LoVo (cell line): ENCODE measurements at places on chromosomes 13 and 19.
A peak's percentile ranks its signal among the peaks of the same experiment; 100 is the strongest.

- no peak for DNase-seq
These were observed 27.7 kb upstream of the HIF3A start for GRCh38 chr19:46269101-46269500.

DNA sequence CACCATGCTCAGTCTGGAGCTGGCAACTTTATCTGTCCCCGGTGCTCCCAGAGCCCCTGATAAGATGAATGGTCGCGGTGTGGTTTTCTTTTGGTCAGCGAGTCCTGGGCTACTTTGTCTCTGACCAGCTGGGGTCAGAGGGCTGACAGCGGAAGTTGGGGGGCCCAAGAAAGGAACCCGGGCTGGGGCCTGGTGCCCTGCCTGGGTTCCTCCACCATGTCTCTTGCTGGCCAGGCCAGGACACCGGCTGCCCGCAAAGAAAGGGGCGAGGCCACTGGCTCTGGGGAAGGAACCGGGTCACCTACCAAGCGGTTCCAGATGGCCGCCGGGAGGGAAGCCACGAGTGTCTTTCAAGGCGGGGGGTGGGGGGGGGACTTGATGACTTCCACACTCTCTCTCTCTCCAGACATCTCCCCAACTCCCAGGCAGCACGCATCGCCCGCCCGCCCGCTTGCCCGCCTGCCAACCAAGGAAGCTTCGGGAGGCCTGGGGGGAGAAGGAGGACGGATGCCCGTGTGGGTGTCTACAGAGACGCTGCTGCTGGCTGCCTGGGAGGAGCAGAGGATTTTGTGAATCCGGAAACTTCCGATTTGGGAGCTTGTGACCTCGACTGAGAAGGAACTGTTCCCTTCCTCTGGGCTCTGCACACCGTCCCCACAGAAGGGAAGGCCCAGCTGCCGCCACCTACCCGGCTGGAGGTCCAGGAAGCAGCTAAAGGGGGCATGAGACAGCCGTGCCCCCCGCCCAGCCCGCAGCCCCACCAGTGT, 1.1 kb downstream of the PIP5K1C start:
- DNase-seq = no peak

DNA sequence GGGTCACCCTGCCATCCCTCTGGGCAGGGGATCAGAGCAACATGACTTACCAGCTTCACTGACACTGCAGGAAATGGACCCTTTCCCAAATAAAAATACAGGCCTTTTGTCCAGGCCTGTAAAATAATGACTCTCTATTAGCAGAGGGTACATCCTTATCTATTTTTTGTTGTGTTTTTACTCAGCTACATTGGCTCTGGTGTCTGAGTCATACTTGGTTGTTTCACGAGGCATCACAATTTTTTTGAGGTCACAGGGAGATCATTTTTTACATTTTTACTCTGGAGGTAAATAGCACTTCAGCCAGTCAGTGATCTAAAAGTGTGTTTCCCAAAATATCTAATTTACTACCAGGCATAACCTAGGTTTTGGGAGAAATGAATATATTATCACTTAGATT, 6.9 kb upstream of the HTR2A start:
- DNase-seq = no peak

GRCh38 chr19:11420429-11421370, 1.6 kb upstream of the RGL3 start:
- DNase-seq = no peak

DNA sequence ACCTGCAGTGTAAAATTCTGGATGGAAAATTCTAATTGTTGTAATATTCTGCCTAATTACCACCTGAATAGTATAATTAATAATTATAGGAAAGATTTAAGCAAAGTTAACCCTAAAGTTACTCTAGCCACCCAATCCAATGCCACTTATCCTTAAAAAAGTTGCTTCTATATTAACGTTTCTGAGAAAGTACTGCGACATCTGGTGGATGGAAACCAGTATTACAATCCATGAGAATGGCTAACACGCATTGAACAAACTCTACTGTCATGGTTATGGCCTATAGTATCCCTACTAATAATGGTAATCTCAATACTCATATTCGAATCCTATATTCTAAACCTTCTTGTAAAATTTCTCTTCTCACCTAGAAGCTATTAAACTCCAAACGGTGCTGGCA, 1551.8 kb downstream of the SLITRK1 start:
- DNase-seq = peak; percentile 9

DNA sequence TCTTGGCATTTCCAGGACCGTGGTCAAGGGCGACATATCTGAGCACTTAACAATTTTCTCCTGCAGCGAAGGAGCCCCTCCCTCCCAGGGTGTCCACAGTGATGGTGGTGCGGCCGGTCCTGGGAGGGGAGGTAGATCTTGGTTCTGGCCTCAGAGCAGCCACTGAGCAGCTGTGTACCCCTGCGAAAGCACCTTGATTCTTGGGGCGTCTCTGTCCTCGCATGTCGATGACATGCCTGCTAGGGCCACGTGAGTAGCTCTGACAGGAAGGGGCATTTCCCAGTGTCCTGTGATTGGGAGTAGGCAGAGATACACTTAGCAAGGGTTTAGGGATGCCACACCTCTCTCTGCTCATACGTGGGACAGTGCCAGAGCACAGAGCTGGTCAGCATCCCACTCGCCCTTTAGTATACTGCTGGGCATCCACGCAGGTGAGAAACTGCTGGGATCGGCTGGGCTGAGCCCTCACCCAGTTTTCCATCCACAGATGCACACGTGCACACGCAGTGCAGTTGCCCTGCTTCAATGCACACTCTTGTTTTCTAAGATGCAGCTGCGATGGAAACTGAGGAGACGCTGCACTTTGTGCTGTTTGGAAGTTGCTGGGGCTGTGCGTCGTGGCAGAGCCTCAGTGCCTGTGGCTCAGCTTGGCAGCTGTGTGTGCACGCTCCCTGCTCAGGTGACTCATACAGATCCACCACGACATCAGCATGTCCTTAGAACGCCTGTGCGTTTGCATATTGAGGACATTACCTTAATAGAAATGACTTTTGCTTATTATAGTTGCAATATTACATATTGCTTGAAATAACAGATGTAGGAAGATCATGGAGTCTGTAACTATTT, 66.8 kb downstream of the TEX29 start:
- no peak for DNase-seq

DNA sequence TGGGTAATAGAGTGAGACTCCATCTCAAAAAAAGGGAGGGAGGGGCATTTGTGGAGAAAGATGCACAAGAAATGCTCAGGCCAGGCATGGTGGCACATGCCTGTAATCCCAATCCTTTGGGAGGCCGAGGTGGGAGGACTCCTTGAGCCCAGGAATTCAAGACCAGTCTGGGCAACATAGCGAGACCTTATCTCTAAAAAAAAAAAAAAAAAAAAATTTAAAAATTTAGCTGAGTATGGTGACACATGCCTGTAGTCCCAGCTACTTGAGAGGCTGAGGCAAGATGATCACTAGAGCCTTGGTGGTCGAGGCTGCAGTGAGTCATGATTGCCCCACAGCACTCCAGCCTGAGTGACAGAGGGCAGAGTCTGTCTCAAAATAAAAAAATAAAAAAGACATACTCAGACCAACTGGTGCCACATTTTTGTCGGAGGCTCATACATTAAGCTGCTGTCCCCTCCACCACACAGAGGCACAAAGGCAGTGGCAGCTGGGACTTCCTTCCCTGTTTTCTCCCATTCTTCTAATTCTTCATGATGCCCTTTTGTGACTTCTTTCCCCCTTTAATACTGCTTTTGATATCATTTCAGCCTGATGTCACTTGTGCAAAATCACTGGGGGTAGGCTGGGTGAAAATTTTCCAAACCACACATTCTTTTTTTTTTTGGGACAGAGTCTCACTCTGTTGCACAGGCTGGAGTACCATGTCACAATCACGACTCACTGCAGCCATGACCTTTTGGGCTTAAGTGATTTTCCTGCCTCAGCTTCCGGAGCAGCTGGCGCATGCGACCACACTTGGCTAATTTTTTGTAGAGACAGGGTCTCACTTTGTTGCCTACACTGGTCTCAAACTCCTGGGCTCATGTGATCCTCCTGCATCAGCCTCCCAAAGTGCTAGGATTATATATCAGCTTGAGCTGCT, 26.8 kb upstream of the CXCL17 start:
- DNase-seq = no peak

GRCh38 chr19:9848762-9849161, 13.6 kb downstream of the PIN1 start:
- no peak for DNase-seq

GRCh38 chr13:19089315-19089714, 92.3 kb downstream of the TUBA3C start:
- no peak for DNase-seq

DNA sequence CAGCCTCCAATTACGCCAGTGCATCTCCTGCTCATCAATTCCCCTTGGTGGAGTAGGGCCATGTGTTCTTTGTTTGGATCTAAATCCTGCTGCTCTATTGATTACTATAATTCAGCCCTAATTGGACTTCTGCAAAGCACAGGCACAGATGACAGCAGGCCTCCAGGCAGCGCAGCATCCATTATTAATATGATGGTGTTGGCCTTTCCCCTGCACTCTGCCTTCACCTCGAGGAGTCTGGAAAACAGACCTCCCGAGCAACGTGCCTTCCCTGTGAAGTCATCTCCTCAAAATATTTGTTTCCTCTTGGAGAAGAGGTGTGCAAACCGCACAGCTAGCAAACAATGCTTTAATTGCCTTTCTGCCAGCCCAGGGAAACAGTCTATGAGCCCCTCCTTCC, 92.5 kb downstream of the UQCRFS1 start:
- no peak for DNase-seq

- no peak for DNase-seq
These were observed 2.7 kb downstream of the TPP2 start for GRCh38 chr13:102599426-102600012.

- peak; percentile 53 for DNase-seq
These were observed 845.3 kb downstream of the DIAPH3 start for GRCh38 chr13:59318320-59318930.

DNA sequence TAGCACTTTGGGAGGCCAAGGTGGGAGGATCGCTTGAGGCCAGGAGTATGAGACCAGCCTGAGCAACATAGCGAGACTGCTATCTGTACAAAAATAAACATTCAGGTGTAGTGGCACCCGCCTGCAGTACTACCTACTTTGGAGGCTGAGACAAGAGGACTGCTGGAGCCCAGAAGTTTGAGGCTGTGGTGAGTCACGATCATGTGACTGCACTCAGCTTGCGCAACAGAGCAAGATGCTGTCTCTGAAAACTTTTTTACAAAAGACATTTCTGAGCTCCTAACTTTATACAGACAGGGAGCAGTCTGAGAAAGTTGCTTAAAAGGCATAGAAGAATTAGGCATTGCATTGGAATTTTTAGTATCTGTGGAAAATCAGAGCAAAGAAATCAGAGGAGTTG, 10.4 kb upstream of the TBC1D4 start:
- no peak for DNase-seq

- DNase-seq = peak; percentile 62
These were observed 350.5 kb downstream of the KCNRG start for GRCh38 chr13:50365408-50366391.

- DNase-seq = no peak
These were observed 7.8 kb downstream of the DIAPH3 start for GRCh38 chr13:60155978-60156377.

DNA sequence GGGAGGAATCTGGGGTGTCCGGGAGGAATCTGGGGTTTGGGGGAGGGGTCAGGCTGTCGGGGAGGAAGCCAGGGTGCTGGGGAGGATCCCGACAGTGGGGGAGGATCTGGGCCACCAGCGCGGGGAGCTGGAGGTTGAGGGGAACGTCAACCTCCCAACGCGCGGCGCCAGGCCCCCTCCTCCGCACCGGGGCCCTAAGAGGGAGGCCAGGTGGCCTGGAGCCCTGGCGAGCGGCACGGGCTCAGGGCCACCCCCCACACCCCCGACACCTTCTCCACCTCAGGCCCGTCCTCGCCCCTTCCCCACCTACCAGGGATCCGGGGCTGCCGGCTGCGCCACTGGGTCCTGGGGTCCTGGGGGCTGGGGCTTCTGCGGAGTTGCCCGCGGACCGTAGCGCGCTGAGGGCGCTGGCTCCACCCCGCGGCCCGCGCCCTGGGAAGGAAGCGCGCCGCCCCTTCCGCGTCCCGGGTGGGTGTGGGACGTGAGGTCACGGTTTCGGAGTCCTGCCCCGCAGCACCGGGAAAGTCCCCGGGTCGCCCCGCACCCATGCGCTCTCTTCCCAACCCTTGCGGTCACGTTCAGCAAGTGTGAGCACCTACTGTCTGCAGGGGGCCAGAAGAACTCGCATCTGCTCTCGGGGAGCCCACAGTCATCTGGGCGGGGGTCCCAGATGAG, at the start of gene TICAM1:
TSS of gene TICAM1 (minus strand) at position 409 of the 675 bp plus-strand sequence. CDS start 13,335 bp downstream, outside the sequence.
- peak; percentile 69 for DNase-seq

GRCh38 chr13:74168263-74168675, 34.1 kb upstream of the KLF12 start:
- DNase-seq = no peak

DNA sequence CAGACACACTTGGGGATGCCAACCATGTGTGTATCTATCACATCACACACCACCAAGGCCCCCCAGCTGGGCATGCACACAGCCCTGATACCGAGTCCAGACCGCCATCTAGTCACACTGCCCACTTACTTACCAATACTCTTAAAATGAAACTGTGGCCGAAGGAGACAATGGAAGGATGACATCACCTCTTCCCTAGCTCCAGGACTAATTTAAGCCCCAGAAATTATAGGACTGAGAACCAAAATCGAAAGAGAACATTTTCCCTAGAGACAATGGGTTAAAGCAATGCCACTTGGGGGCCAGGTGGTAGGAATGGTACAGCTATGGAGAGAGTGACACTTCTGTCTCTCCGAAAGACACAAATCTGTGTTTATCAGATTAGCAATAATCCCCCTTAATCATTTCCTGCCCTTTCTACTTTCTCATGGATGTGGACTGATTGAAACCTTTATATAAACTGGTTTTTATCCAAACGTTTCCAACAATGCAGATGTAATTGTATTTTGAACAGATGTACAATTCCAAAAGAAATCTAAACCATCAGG, 663 bp upstream of the GGACT start:
- DNase-seq = no peak

- DNase-seq = no peak
These were observed 139.3 kb downstream of the TNFRSF19 start for GRCh38 chr13:23709536-23709935.

DNA sequence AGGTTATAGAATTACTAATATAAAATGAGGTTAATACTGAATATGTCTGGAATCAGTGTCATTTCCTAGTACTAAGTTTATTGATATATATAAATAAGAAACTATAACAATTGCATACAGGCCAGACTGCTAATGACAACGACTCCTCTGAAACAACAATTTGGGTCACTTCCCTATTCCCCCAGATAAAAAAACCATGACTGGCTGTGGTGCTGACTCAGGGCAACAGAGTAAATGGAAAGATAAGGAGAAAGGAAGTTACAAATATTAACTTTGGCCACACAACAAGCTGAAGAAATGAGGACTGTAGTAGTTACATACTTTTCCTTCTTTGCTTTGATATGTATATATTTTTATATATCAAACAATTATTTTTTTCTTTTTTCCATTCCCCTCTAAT, 263.7 kb upstream of the PCDH9 start:
- DNase-seq = no peak

DNA sequence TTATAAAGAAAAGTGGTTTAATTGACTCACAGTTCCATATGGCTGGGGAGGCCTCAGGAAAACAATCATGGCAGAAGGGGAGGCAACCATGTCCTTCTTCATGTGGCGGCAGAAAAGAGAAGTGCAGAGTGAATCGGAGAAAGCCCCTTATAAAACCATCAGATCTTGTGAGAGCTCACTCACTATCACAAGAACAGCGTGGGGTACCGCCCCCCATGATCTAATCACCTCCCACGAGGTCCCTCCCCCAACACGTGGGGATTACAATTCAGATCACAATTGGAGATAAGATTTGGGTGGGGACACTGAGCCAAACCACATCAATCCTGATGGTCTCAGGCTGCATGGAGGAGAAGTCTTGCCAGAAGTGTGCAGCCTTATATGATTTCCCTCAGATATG, 26.0 kb downstream of the TM9SF2 start:
- DNase-seq = no peak

- no peak for DNase-seq
These were observed 8.3 kb downstream of the STXBP2 start for GRCh38 chr19:7645163-7645562.
